Stimulated activated CD4-positive, alpha-beta T cell treated with anti-CD3 and anti-CD28 coated beads, Interleukin-1b, Interleukin-23, amount 100 ng/mL, for 24 hours (primary cell): ENCODE measurements at places on chromosomes 12 and 14.

GRCh38 chr12:95836185-95836609 lies 22.6 kb upstream of the SNRPF start:
- no peak for DNase-seq

- DNase-seq, result no peak
Measured at GRCh38 chr14:82905762-82906161, 1372.1 kb upstream of the SEL1L start.

DNA sequence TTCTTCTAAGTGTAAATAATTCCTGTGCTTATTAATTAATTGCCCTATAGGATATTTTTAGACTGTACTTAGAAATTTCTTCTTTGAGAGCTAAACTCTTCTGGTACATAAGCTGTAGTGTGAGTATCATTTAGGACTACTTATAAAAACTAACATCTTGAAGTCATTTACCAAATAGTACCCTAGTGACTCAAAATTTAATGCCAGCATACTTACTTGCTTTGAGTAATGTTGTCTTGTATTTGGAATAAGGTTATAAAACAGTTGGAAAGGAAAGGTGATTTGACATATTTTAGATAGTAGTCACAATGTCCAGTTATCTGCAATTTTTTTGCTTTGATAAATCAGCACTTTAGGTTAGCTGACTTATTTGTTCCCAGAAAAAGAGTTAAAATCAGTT lies 39.1 kb downstream of the SPATA7 start:
- no peak for DNase-seq

- DNase-seq, result no peak
Measured at GRCh38 chr12:92186038-92186470, 40.4 kb upstream of the BTG1 start.

- no peak for DNase-seq
Measured at GRCh38 chr14:68390741-68391140, 402.1 kb downstream of the ZFP36L1 start.

DNA sequence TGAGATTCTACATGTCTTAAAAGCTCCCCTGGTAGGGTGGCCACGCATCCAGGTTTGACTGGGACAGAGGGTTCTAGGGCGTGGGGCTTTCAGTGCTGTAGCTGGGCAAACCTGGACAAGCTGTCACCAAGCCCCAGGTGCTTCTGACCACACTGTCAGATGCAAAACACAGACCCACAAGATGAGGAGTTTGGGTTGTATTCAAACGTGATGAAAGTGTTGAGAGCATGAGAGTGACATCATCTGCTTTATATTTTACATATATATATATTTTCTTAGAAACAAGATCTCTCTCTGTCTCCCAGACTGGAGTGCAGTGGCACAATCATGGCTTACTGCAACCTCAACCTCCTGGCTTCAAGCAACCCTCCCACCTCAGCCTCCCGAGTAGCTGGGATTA lies 210.1 kb downstream of the DPF3 start:
- DNase-seq, result no peak

- no peak for DNase-seq
Measured at GRCh38 chr12:117792471-117792870, 176.3 kb downstream of the KSR2 start.
